ENCODE measurements at places on chromosomes 3 and 15.

DNA sequence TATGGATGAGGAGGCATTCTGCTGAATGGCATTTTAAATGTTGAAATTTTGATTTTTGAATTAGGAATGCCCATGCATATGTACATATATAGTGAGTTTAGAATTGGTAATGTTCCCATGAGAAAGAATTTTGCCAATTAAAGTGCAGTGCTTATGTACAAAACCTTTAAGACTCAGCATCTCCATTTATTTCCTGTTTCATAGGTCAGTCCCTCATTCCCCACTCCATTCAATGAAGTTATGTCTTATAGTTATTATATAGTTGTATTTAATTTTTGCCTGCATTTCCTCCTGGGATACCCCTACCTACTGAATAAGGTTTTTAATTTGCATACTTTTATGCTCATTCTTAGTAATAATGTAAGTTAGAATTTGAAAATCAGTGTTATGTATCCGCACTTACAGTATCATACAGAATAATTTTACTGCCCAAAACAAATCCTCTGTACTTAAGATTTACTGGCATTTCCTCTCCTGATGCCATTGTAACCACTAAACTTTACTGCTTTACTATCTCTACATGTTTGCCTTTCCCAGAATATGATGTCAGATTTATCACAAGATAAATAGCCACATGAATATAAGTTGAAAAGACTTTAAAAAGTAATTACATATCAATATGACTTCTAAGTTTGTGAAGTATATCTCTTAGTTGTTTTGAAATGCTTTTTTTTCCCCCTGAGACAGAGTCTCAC lies 389.1 kb upstream of the NDN start:
- DNase-seq, result no peak

GRCh38 chr15:97012986-97013385 lies 682.5 kb downstream of the NR2F2 start:
- no peak for DNase-seq

DNA sequence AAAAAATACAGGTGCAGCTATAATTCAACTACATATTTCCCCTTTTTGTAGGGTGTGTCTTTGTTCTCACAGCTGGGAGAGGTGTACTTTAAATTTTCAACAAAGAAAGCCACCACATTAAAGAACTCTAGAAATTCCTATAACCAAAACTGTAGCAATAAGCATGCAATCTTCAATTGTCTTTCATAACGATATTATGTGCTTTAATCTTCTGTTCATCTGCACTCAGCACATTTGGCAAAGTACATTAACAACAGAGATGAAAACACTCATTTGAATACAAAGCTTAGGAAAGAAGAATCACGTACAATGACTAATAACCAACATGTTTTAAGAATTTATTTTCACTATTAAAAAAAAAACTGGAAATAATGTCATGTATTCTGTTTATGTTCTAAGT lies 1025.8 kb downstream of the ROBO1 start:
- DNase-seq, result no peak

GRCh38 chr3:114904633-114905032 lies 242.5 kb downstream of the ZBTB20 start:
- DNase-seq, result no peak

DNA sequence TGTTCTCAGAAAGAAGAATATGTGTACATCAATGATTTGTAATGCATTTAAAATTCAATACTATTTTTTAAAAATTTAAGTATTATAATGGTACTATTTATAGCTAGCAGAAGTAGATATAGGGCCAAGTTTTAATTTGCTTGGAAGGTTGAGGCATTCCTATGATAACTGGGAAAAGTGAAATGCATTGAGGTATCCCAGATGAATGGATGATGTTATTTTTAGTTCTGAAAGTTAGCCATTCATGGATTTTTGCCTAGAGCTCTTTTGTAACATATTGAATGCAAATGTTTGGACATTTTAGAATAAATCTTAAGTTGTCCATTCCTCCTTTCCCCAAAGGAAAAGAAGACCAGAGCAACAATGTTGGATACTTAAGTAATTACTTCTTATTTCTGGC lies 47.6 kb downstream of the GAP43 start:
- DNase-seq, result no peak

Measured in RKO (cell line).